ENCODE measurements at places on chromosomes 3 and 15. TPM values are rescaled to one million over a fixed set of nuclear protein-coding genes. Genes with fewer than 3 reads are reported as not detected.

DNA sequence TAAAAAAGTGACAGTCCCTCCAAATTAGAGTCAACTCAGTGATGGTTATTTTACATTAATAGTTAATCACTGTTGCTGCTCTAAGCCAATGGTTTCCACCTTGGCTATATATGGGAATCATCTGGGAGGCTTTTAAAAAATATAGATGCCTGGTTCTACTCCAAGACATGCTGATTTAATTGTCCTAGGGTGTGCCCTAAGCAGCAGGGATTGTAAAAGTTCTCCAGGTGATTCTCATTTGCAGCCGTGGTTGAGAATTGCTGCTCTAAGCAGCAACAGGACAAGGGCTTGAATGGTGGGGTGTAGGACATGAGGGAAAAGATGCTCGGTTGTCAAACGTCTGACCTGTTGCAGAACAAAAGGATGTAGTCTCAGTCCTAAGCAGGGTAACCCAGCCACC is 405.1 kb upstream of the MCTP2 start:
- DNase-seq: no peak

- DNase-seq: no peak
These were observed 130.0 kb upstream of the SLC2A2 start for GRCh38 chr3:171156401-171157010.

GRCh38 chr3:147398813-147399534 is 7.4 kb downstream of the ZIC4 start:
- no peak for DNase-seq

DNA sequence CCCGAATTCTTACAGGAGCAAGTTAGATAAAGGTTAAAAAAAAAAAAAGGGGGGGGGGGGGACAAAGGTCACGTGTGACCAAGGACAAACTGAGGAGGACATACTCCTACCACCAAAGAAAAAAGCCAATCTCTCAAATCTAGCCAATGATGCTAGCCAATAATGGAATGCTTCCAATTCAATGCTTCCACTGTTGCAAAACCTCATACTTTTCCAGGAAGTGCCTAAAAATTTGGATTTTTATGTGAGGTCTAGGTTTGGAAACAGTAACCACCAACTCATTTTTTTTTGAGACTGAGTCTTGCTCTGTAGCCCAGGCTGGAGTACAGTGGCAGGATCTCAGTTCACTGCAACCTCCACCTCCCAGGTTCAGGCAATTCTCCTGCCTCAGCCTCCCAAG is 11.4 kb downstream of the MSL2 start:
- no peak for DNase-seq

DNA sequence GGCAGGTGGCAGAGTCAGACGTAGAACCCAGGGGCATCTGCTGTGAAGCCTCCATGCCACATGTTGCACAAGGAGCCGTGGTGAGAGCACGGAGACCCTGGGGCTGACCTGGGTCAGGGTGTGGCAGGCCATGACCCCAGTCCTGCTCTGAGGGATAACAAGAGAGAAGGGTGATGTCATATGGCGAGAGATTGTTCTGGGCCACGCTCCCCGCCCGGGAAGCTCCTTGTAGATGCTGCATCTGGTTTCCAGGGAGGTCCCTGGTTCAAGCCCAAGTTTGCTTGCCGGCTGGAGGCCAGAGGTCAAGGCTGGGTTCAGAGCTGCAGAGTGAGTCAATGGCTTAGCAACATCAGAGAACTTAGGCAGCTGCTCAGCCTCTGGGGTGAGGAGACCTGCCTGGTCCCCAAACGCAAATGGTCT is 17.3 kb downstream of the FGD5 start:
- DNase-seq: peak; percentile 93

- DNase-seq: peak; percentile 13
These were observed 5.8 kb downstream of the TMIE start for GRCh38 chr3:46706771-46707582.

DNA sequence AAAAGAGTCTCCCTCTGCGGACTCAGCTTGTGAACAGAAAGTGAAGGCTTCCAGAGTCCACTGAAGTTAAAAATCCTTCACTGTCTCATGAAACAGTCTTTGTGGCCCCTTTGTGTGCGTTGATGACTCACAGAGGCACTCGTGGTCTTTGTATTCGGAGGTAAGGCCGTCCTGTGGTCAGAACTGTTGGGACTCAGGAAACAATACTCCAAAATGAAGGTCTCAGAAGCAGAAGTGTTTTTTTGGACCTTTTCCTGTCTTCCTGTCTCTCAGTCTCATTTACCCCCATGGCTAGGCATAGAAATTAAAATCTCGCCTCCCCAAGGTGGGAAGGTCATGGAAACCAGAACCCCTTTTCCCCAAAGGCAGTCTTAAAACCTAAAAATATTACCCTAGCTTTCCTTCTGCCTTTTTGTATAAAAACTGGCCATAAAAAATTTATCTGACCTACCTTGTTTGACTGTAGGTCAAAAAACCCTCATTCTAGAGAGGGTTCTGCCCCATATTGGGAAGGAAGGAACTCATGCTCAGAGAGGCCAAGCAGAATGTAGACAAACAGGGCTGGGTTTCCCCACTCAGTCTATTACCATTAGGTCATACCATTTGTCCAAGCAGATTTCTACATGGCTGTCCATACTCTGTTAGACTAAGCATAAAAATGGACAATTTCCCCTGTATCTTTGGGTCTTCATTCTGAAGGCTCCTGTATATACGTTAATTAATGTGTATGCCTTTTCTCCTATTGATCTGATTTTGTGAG is 19.1 kb upstream of the EPB42 start:
- DNase-seq: no peak

PRRT3 gene
- 1.0 TPM for polyA plus RNA-seq

HTR3E gene
- polyA plus RNA-seq: not detected
